Stimulated activated CD4-positive, alpha-beta T cell treated with anti-CD3 and anti-CD28 coated beads, Interleukin-4, amount 100 ng/mL, for 24 hours (primary cell): ENCODE measurements at places on chromosomes 7 and 10.

DNA sequence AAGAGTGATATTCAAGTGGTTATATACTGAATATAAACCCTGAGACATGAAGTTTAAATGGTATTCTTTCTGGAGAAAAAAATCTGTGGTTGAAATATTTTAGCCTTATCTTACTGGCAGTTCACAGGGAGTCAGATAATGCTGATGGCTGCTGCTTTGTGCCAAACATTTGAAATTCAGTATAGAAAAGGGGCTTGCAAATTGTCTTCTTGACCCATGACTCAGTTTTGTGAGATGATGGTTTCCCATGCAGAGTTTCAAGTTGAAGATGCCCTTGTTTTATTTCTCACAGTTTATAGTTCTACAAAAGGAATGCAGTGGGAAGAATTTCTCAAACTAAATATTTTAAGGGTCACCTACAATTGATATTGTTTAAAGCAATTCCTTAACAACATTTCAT lies 251.1 kb upstream of the MEOX2 start:
- no peak for DNase-seq

- no peak for DNase-seq
Measured at GRCh38 chr10:122710576-122710975, 10.9 kb upstream of the C10orf120 start.

DNA sequence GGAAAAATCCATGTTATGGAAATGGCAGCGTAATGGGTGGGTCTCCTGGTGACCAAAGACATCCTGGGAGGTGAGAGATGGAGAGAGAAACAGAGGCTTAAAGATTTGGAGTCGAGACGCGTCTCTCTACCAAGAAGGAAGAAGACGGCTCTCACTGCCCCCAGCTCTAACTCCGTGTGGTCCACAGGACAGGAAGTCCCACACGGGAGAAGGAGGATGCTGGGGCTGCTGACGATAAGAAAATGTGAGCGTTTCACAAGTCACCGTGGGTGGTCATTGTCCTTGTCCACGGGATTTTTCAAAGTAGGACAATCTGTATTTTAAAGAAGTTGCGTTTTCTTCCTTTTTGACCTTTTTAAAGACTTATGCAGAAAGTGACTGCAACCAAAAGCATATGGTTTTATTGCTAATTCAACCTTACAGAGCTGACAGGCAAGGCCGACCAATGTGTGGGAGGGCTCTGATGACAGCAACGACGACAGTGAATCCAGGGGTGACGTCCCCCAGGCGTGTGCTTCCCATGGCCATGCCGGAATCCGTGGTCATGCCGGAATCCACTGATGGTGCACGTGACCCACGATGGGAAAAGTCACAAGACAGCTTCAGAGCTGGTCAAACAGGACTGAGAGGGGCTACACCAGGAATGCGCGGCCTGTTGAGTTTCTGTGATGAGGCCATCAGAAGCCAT lies 341.2 kb downstream of the PTPRN2 start:
- no peak for DNase-seq

DNA sequence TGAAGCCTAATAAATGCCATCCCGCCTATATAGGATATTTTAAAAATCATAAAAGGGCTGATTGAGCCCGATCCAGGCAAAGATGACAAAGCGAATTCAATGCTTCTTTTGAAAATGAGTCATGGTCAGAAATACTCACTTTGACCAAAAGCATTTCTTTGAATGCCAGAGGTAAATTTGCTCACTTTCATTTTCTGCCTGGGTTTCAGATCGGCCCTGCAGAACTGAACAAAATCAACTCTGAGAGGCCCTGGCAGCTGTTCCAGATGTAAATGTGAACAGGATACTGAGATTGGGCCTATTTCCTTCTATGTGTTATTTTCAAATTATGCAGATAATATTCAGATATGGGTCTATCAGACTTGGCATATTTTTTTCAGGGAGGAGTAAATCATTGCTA lies 114.8 kb upstream of the ARID5B start:
- DNase-seq, result peak; percentile 15

DNA sequence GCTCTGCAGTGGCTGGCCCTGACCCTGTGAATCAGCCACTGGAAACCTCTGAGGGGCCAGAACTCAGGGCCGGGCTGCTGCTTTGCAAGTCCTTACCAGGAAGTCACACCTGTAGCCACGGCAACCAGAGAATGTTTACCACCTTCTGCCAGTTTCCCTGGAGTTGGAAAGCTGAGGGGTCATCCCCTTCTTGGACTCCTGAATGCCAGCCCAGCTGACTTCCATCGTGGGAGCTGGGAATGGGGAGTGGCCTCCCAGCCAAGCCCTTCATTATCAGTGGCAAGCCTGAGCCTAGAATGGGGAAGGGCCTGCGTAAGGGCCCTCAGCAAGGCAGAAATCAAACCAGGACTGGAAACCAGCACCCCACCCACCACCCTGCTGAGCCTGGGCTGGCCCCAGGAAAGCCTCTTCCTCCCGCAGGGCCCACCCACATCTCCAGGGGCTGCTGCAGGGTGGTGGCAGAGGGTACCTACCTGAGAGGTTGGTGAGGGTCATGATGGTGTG lies 6.5 kb upstream of the CRHR2 start:
- DNase-seq, result no peak
